ENCODE measurements at places on chromosomes 6 and 20. TPM values are rescaled to one million over a fixed set of nuclear protein-coding genes. Genes with fewer than 3 reads are reported as not detected.

- no peaks in the 10 kb centered on the region for H3K27me3 ChIP-seq
- peaks cover 10% of the 10 kb centered on the region for H3K36me3 ChIP-seq
- H3K4me3 ChIP-seq, result no peak overlapping the region
- H3K4me1 ChIP-seq, result peaks cover 30% of the 10 kb centered on the region
- no peak overlapping the region for H3K27ac ChIP-seq
These were observed 111.8 kb downstream of the MTHFD1L start for GRCh38 chr6:150977281-150977680.

DNA sequence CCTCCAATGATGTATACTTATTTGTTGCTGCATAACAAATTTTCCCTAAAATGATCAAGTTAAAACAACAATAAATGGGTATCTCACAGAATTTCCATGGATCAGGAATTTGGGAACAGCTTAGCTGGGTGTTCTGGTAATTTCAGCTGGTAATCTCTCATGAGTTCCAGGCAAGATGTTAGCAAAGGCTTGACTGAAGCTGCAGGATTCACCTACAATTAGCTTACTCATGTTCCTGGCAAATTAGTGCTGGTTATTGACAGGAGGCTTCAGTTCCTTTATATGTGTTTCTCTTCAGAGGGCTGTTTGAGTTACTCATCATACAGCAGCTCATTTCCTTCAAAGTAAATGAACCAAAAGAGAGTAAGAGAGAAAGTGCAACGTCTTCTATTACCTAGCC lies 506.3 kb upstream of the IMPG1 start:
- DNase-seq, result no peak
- no peaks in the 10 kb centered on the region for H3K27me3 ChIP-seq
- no peaks in the 10 kb centered on the region for H3K36me3 ChIP-seq
- no peak overlapping the region for H3K27ac ChIP-seq
- H3K4me1 ChIP-seq, result no peaks in the 10 kb centered on the region

Gene PCK1
- total RNA-seq, result 0.56 TPM

DNA sequence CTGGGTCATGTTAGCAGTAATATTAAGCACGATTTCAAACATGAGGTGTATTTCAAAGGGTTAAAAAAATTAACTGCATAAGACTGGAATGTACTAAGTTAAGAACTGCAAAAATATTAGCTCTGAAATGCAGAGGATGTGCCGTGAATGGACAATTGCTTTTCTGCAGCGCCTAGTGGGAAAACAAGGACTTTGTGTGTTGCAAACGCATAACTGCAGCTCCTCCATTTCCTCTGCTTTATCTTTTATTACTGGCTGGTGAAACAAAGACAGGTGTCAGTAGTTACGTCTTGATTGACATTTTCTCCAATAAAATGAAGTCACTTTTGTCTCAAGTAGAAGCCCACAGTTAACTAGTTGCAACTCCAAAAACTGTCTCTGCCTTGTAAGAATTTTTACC lies 1.7 kb downstream of the PDE7B start:
- DNase-seq, result no peak
- H3K27me3 ChIP-seq, result no peaks in the 10 kb centered on the region
- no peak overlapping the region for H3K27ac ChIP-seq
- no peak overlapping the region for H3K4me3 ChIP-seq
- no peaks in the 10 kb centered on the region for H3K4me1 ChIP-seq
- no peaks in the 10 kb centered on the region for H3K36me3 ChIP-seq

- peaks cover 8% of the 10 kb centered on the region for H3K4me1 ChIP-seq
- no peaks in the 10 kb centered on the region for H3K27me3 ChIP-seq
- H3K27ac ChIP-seq, result no peak overlapping the region
- H3K4me3 ChIP-seq, result no peak overlapping the region
- no peak for DNase-seq
These were observed 3.4 kb downstream of the ZNF512B start for GRCh38 chr20:63966172-63966943.

Gene OPRM1
- total RNA-seq, result not detected

GRCh38 chr20:45987108-45987780 lies 15.2 kb upstream of the ZNF335 start:
- no peaks in the 10 kb centered on the region for H3K27me3 ChIP-seq
- DNase-seq, result no peak

Gene MACROD2
- total RNA-seq, result 0.95 TPM

Gene HTR1E
- not detected for total RNA-seq

DNA sequence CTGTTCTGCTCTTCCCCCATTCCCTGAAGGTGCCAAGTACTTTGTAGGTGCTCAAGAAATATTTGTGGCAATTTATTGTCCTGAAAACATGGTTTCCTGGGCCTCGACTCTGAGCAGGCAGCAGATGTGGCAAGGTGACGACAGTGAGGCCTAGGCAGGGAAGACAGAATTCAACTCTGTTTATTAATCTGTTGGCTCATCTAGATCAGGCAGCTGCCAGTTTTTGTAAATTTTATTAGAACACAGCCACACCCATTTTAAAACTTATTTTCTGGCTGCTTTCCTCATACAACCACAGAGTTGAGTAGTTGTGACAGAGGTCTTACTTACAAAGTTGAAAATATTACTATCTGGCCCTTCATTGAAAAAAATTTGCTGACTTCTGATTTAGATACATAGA lies 24.5 kb downstream of the MAPK14 start:
- H3K4me1 ChIP-seq, result peaks cover 13% of the 10 kb centered on the region
- DNase-seq, result no peak
- H3K36me3 ChIP-seq, result no peaks in the 10 kb centered on the region
- no peak overlapping the region for H3K4me3 ChIP-seq
- no peak overlapping the region for H3K27ac ChIP-seq

Gene CYP39A1
- 1.1 TPM for total RNA-seq

DNA sequence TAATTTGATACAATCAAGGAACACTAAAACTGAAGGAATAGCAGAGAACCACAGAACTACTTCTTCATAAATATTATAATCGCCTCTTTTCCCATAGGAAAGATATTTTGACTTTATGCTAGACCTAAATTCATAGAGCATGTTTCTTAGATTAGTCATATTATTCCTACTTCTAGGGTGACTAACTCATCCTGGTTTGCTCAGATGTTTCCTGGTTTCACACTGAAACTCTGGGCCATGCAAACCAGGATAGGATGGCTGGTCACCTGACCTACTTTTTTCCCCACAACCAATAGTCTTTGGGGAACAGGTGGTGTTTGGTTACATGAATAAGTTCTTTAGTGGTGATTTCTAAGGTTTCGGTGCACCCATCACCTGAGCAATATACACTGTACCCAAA lies 42.8 kb downstream of the MMS22L start:
- no peak overlapping the region for H3K27ac ChIP-seq
- H3K36me3 ChIP-seq, result no peaks in the 10 kb centered on the region
- H3K4me3 ChIP-seq, result no peak overlapping the region
- no peaks in the 10 kb centered on the region for H3K4me1 ChIP-seq
- no peaks in the 10 kb centered on the region for H3K27me3 ChIP-seq

DNA sequence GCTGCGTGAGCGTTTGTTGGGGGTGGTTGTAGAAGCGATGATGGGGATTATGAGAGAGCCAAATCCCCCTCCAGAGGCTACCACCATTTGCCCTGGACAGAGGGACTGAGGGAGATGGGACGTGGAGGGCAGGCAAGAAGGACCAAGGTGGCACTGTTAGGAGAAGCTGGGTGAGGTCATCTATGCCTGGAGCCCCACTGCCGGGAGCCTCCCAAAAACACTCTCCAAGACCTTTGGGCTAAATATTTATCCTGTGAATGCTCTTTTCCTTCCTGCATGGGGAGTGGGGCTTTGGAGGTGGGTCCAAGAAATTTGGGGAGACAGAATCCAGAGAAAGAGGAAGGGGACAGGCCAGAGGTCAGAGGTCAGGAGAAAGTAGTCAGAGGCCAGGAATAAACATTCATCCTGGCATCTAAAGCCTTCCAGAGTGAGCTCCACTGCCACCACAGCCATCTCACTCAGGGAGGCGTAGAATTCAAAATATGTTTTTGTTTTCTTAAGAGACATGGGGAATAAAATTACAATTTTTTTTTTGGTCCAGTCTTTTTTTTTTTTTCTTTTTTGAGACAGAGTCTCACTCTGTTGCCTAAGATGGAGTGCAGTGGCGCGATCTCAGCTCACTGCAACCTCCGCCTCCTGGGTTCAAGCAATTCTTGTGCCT lies 17.8 kb upstream of the PTGIS start:
- no peak for DNase-seq
- no peaks in the 10 kb centered on the region for H3K27me3 ChIP-seq
- H3K27ac ChIP-seq, result peak overlapping the region; percentile 94
- no peak overlapping the region for H3K4me3 ChIP-seq
- no peaks in the 10 kb centered on the region for H3K36me3 ChIP-seq

- DNase-seq, result no peak
- no peaks in the 10 kb centered on the region for H3K4me1 ChIP-seq
- H3K27me3 ChIP-seq, result no peaks in the 10 kb centered on the region
These were observed 171.3 kb downstream of the ANKRD60 start for GRCh38 chr20:58056921-58057686.

- DNase-seq, result no peak
- H3K4me3 ChIP-seq, result no peak overlapping the region
- peaks cover 27% of the 10 kb centered on the region for H3K36me3 ChIP-seq
- no peaks in the 10 kb centered on the region for H3K27me3 ChIP-seq
- peaks cover 12% of the 10 kb centered on the region for H3K4me1 ChIP-seq
- H3K27ac ChIP-seq, result no peak overlapping the region
These were observed 77.2 kb downstream of the PTPN1 start for GRCh38 chr20:50587291-50587961.

- H3K27me3 ChIP-seq, result no peaks in the 10 kb centered on the region
- no peak for DNase-seq
- H3K4me1 ChIP-seq, result no peaks in the 10 kb centered on the region
- H3K4me3 ChIP-seq, result peak overlapping the region; percentile 77
- no peaks in the 10 kb centered on the region for H3K36me3 ChIP-seq
These were observed 1.2 kb downstream of the PLAGL1 start for GRCh38 chr6:144006736-144007477.

Gene CLVS2
- total RNA-seq, result not detected

Measured in thoracic aorta (tissue), 2 donors.